ENCODE measurements at places on chromosomes 7 and 10. TPM values are rescaled to one million over a fixed set of nuclear protein-coding genes. Genes with fewer than 3 reads are reported as not detected.
A peak's percentile ranks its signal among the peaks of the same experiment; 100 is the strongest.

DNA sequence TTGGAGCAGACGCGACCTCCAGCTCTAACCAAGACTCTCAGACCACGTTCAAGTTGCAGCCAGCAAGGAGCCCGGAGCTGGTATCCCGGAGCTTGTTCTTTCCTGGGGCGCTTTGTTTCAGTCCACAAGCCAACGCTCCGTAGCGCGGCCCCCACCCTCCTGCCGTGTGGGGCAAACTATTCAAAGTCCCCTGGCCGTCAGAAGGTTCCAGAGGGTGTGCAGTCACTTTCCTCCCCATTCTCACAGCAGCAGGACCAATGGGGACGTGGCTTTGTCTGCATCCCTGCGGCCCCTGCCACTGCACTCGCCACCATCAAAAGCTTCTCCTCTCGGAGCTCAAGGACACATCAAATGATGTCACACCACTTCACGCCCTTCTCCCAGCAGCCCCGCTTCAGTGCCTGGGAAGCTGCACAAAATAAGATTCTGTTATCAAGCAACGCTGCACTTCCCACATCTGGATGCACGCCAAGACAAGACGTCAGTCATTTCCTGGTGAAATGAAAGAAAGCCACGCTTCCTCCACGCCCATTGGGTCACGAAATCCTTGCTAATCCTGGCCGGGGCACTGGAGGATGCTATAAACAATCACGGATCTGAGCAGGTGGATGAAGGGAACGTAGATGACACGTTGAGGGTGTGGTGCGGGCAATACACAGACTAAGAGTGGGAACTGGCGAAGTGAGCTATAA, 348.2 kb downstream of the PTPRN2 start:
- no peak for DNase-seq

GRCh38 chr7:272108-272615, 17.8 kb upstream of the FOXL3 start:
- DNase-seq, result peak; percentile 50

DNA sequence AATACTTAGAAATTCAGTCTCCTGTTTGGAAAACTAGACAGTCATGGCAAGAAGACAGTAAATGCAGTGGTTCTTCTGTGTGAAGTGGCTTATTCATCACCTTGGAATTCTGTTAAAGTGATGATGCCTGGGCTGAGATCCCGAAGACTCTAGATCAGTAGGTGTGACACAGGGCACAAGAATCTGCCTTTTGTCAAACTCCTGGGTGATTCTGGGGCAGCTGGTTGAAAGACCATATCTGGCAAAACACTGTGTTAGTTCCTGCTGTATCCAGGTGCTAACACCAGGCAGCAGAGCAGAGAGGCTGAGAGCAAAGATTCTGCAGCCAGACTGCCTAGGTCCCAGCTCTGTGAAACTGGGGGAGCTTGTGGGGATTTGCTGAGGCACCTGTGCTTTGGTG, 26.5 kb downstream of the MRC1 start:
- no peak for DNase-seq

The LLCFC1 gene
- not detected for total RNA-seq

GRCh38 chr10:62157601-62158000, 111.0 kb downstream of the RTKN2 start:
- DNase-seq, result no peak

GRCh38 chr7:129644634-129645230, 33.2 kb downstream of the NRF1 start:
- DNase-seq, result no peak

The IGFBP1 gene
- not detected for total RNA-seq

DNA sequence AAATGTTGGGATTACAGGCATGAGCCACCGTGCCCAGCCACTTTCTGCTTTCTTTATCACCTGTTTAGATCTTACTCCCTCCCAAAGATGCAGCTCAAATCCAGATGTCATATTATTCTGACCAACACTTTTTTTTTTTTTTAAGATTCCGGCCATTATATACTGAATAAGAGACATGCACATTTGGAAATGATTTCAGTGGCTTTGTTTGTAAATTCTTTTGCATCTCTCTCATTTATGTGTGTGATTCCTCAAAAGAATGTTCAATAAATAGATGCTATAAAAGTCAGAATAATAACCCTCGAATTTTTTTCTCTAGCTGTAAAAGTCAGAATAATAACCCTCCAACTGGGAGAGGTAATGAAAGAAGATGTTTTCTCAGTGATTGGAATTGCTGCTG, 25.4 kb downstream of the HECW1 start:
- DNase-seq, result peak; percentile 34

The TIMM23 gene
- total RNA-seq, result 52.0 TPM

The SPDYE8 gene
- not detected for total RNA-seq

The CHPF2 gene
- 45.2 TPM for total RNA-seq

DNA sequence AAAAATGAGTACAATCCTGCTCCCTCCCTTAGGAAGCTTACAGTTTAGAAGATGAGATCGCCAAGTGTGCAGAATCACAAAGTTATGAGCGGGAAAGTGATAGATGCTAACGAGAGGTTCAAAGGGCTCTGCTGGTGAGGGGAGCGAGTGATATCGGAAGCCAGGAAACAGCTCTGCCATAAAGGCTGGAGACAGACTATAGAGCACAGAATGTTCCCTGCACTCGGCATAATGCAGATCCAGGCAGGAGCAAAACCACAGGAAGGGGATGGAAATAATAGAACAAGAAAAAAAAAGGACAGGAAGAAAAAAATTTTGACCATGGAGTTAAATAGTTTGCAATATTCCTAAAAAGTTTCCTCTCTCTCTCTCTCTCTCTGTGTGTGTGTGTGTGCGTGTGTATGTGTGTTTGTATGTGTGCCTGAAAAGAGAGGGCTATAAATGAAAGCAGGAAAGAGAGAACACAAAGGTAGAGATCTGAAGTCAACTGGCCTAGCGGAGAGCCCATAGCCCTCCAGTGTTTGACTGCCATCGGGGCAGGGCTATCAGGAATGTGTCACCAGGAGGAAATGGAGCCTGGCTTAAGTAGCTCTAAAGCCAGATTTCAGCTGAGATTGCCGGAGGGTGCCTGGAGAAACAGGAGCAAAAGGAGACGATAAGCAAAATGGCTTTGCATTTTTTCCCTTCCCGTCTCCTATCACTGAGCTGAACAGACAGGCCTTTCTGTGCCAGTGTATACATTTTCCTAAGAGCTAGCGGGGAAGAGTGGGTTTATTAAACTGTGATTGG, 175.8 kb upstream of the LYZL1 start:
- DNase-seq, result no peak

DNA sequence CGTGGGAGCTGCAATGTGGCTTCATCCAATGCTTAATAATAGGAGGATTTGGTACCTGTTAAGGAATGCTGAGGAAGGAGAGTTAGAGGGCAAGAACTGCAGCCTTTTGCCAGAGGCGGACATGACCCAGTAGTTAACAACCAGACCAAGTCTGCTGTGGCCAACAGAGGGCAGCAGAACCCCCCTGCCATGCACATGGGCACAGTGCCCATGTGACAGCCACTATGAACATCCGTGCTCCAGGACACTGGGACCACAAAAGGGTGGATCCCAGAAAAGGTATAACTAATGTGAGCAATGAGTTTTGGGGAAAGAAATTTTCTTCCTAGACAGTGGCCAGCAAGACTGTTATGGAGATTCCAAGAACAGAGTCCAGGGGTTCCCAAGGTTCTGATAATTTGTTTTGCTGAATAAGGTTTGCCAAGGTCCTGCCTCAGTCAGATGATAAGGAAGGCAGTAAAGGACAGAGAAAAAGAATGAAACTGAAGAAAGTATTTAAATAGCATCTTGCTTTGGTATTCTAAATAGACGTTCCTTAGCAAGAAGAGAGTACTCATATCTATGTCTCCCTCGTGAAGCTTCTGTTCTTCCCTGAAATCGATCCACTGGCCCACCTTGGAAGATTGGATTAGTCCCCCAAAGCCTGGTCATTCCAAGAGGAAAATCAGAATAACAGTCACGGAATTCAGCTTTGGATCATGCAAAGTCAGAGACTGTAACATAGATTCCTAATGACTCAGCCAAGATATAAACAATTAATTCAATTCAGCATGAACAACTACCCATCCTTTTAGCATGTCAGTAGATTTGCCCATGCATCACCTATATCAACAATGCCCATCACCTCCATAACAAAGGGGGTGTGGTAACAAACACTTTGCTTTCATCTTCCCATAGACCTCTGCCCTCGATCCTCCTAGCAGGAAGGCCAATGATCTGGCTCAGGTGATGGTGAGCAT, 56.0 kb downstream of the LGI1 start:
- peak; percentile 62 for DNase-seq

DNA sequence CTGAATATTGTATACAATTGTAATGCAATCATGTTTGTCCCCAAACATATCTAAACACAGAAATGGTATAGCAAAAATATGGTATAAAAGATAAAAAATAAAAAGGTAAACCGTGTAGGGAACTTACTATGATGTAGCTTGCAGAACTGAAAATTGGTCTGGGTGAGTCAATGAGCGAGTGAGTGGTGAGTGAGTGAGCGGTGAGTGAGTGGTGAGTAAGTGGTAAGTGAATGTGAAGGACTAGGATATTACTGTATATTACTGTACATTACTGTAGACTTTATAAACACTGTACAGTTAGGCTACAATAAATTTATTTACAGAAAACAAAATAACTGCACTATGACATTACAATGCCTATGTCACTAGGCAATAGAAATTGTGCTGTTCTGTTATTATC, 1163.2 kb upstream of the SORCS1 start:
- DNase-seq, result no peak

- DNase-seq, result no peak
Observed at GRCh38 chr7:25707768-25708620, 444.0 kb upstream of the NFE2L3 start.

DNA sequence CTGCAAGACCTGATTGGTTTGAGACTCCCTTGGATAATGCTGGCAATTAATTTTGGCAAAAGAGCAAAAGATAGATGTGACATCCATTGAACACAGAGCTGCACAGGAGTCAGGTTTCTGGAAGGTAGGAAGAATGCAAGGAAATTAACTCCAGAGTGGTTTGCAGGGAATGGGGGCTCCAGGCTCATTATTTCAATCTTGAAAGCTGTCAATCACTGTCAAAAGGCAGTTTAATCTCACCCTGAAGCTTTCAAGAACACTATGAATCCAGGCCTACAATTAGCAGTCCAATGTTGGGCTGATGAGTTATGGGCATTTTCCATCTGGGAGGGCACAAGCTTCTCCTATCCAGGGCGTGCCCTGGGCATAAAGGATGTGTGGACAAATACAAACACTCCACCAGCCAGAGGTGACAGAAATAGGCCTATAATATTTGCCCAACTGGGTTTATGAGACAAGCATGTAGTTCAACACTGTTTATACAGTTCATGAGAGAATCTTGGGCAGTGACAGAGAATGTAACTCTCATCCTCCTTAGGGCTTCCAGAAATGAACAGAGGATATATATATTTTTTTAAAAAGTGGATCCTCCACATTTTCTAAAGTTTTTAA, 80.5 kb downstream of the KCNMA1 start:
- DNase-seq, result no peak
